ENCODE measurements at places on chromosomes 7 and 10. TPM values are rescaled to one million over a fixed set of nuclear protein-coding genes. Genes with fewer than 3 reads are reported as not detected.

- H3K4me1 ChIP-seq = peaks cover 7% of the 10 kb centered on the region
- H3K4me3 ChIP-seq = no peak overlapping the region
- H3K27ac ChIP-seq = no peak overlapping the region
Observed at GRCh38 chr10:117819304-117819703, 227.4 kb downstream of the RAB11FIP2 start.

- H3K36me3 ChIP-seq = peaks cover 8% of the 10 kb centered on the region
- H3K4me3 ChIP-seq = no peak overlapping the region
- H3K27me3 ChIP-seq = no peaks in the 10 kb centered on the region
- no peak overlapping the region for H3K27ac ChIP-seq
Observed at GRCh38 chr7:40507166-40507565, 372.4 kb downstream of the SUGCT start.

DNA sequence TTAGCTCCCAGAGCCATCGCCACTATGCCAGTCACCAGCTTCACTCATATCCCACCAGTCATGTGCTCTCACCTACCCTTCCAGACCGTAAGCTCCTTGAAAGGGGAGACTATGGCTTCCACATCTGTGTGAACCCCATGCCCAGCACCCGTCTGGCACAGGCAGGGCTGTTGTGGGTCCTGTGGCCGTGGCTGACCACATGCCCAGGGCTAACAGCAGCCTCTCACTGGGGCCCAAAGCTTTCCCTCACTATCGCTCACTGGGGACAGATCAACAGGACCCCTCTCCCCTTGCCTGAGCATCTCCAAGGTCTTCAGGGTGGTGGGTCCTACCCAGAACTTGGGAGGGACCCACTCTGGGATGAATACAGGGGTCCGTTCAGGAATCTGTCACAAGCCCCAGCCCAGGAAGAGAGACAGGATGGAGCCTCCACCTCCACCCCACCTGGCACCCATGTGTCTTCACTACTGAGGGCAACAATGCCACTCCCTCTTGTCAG, 303.9 kb downstream of the GRID1 start:
- DNase-seq = no peak
- H3K4me3 ChIP-seq = no peak overlapping the region
- H3K4me1 ChIP-seq = no peaks in the 10 kb centered on the region
- H3K27me3 ChIP-seq = no peaks in the 10 kb centered on the region
- H3K27ac ChIP-seq = no peak overlapping the region

DNA sequence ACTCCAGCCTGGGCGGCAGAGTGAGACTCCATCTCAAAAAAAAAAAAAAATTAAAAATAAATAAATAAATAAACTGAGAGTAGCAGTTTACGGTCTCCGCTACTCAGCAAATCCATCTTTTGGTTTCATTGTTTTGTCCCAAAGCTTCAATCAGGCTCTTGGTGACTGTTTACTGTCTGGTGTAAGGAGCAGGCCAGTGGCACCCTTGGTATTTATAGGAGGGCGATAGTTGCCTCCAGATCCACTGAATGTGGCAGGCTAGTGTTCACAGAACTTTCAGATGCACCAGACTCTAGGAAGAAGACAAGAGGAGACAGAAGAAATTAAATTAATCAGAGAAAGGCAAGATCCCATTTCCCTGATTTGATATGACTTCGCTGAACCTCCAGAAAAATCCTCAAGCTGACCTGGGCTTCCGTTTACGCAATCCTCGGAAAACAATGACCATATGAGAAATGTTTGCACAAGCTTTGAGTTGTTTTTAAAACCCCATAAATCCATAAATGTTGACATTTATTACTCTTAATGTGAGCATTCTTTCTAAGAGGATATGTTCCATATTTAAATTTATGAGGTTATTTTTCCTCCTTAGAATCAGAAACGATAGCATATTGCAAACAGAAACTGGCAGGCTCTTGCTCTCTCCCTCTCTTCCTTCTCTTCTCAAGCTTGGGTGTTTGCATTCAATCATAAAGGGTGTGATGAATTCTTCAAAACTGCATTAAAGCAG, 7.1 kb upstream of the MUC3A start:
- peaks cover 38% of the 10 kb centered on the region for H3K4me1 ChIP-seq
- peaks cover 27% of the 10 kb centered on the region for H3K36me3 ChIP-seq
- DNase-seq = no peak
- peak overlapping the region; percentile 76 for H3K27ac ChIP-seq

DNA sequence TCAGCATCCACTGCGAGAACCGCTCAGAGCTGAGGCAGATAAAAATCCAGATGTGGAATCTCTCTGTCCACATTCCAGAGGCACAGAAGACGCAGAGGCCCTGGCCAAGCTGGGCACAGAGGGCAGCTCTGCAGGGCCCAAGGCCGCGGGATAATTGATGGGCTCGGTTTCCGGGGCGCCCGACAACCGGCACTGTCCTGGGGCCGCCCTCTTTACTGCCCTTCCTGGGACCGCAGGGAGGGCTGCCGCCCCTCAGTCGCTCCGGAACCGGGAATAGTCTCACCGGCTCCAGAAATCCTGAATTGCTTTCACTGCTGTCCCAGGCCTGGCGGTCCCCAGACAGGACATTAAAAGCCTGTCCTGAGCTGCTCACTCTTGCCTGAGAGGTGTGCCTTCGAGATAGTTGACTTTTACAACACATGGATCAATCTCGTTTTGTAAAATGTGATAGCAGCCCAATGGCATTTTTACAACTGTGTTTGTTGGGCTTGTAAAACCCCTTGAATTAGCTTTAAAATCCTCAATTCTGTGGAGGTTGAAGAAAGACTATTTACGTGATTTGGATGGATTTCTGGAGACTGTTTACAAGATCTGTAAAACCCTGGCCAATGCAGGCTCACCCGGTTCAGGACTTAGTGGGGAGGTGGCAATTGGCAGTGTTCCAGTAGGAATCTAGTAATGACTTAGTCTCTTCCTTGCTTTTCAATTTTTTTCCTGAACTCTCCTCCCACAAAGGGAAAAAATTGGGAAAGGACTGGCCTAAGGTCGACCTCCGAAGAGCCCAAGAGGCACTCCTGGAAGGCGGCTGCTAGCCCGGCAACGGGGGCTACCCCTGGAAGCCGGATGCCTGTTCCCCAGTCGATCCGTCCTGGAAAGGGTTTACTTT, 1.4 kb upstream of the HOXA6 start:
- peaks cover 100% of the 10 kb centered on the region for H3K27me3 ChIP-seq
- no peak overlapping the region for H3K4me3 ChIP-seq
- no peaks in the 10 kb centered on the region for H3K36me3 ChIP-seq
- H3K27ac ChIP-seq = no peak overlapping the region

GRCh38 chr7:116052006-116052405, 21.4 kb upstream of the TFEC start:
- no peaks in the 10 kb centered on the region for H3K27me3 ChIP-seq
- no peak for DNase-seq
- no peak overlapping the region for H3K27ac ChIP-seq
- no peak overlapping the region for H3K4me3 ChIP-seq

DNA sequence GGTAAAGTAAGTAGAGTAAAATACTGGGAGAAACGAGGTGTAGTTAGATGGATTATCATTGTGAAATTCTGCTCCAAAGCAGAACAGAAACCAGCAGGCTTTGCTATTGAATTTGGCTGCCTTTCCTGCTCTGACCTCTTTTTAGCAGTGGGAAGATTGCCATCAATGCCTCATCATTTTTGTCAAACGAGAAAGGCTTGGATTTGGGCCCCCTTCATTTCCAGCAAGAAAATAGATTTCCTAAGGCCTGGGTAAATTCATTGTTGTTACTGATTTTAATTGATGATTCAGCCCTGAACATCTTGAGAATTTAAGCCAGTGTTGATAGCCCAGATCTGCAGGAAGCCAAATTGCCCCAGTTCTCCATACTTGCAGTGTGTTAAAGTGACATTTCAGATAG, 35.2 kb upstream of the ASAH2 start:
- peaks cover 4% of the 10 kb centered on the region for H3K4me1 ChIP-seq
- no peak for DNase-seq
- no peak overlapping the region for H3K27ac ChIP-seq
- no peaks in the 10 kb centered on the region for H3K36me3 ChIP-seq
- no peak overlapping the region for H3K4me3 ChIP-seq

DNA sequence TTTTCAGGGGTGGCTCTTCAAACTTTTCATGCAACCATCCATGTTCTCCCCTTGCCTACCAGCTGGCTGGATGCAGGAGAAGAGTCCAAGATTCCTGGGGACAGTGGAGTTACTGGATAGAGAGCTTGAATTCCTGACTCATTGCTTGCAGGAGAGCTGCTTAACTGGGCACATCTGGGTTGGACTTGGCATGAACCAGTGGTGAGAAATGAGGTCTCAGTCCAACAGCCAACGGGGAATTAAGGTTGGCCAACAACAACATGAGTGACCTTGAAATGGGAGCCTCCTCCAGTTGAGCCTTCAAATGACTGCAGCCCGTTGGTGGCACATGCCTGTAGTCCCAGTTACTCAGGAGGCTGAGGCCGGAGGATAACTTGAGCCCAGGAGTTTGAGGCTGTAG, 58.1 kb upstream of the OPN4 start:
- H3K27me3 ChIP-seq = peaks cover 2% of the 10 kb centered on the region
- no peaks in the 10 kb centered on the region for H3K36me3 ChIP-seq
- no peak for DNase-seq
- peaks cover 21% of the 10 kb centered on the region for H3K4me1 ChIP-seq
- no peak overlapping the region for H3K4me3 ChIP-seq
- H3K27ac ChIP-seq = no peak overlapping the region

DNA sequence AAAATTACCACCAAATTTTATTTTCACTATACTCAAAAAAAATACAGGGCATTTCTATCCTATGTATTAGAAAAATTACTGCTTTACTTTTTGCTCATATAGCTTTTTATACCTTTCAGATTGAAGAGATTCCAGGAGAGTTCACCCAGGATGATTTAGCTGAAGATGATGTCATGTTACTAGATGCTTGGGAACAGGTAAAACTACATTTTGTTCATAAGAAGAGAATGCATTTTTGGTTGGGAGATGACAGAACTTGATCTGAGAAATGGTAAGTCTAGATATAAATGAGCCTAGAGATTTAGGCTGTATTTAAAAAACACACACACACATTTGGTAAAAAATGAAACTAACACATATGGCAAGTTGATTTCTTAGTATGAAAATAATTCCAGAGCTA, 38.1 kb upstream of the ARL4A start:
- H3K36me3 ChIP-seq = no peaks in the 10 kb centered on the region
- H3K27ac ChIP-seq = no peak overlapping the region
- H3K4me1 ChIP-seq = peaks cover 31% of the 10 kb centered on the region
- H3K27me3 ChIP-seq = no peaks in the 10 kb centered on the region
- DNase-seq = no peak

DNA sequence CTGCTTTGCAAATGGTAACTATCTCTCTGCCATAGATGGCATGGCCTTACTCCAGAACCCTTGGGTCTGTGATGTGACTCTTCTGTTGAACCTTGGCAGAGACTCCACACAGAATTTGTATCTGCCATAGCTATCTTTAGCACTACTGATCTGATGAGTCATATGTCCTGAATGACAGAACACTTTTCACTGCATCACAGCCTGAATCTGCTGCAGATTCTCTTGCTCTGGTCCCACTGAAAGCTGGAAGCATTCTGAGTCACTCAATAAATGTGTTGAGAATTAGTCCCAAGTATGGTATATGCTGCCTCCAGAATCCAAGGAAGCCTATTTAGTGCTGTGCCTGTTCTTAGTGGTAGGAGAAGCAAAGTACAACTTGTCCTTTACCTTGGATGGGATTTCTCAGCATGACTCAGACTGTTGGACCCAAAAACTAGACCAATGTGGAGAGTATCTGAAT, 39.5 kb upstream of the ANKRD1 start:
- DNase-seq = no peak
- no peaks in the 10 kb centered on the region for H3K4me1 ChIP-seq
- H3K27me3 ChIP-seq = peaks cover 74% of the 10 kb centered on the region
- H3K36me3 ChIP-seq = no peaks in the 10 kb centered on the region
- H3K4me3 ChIP-seq = no peak overlapping the region

DNA sequence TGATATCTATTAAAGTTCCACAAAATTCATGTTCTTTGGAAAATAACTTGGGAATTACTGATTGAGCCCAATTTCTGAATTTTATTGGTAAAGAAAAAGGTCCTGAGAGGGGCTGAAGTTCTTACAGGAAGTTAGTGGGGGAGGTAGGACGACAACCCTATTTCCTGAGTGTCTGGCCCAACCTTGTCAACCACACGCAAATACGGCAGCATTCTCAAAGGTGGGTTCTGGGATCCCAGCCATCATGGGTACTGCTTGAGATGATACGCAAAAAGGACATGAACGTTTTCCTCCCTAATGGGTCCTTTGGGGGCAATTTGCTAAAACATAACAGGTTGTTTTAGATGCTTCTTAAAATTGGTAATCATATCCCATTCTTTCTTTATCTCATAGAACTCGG, 2.7 kb upstream of the PDCD4 start:
- no peaks in the 10 kb centered on the region for H3K27me3 ChIP-seq
- H3K4me3 ChIP-seq = no peak overlapping the region
- H3K36me3 ChIP-seq = no peaks in the 10 kb centered on the region
- peaks cover 35% of the 10 kb centered on the region for H3K4me1 ChIP-seq
- no peak overlapping the region for H3K27ac ChIP-seq

DNA sequence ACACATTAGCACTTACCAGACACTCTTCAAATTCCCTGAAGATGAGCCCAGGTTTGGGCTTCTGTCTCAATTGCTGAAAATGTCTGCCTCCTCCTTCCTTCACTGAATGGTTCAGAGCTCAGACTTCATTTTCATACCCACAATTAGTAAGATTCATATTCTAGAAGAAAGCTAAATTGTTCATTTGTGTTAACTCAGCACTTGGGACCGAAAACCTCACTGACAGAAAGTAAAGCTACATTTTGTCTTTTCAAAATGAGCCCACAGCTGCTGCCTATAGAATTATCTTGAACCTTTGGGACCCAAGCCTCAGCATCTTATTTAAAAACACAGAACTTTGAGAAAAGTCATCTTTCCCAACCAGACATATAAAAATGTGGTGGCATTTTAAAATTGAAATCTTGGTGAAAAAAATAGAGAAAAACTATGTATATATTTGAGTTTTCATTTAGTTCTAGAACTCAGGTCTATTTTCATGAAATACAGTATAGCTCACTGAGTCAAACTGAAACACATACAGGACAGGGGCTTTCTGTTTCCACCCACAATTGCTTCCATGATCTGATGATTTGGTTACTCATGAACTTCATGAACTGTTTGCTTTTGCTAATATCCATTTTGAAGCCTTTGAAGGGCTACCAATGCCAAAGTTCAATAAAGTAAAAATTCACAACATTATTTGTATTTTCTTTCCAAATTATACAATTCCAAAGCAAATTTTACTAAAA, 119.1 kb upstream of the PFKP start:
- H3K27me3 ChIP-seq = peaks cover 4% of the 10 kb centered on the region
- no peak overlapping the region for H3K4me3 ChIP-seq
- 0 out of 2 replicates have a peak, but pooled peaks cover 3% of the 10 kb centered on the region for H3K4me1 ChIP-seq
- no peak overlapping the region for H3K27ac ChIP-seq
- no peak for DNase-seq
- H3K36me3 ChIP-seq = no peaks in the 10 kb centered on the region

DNA sequence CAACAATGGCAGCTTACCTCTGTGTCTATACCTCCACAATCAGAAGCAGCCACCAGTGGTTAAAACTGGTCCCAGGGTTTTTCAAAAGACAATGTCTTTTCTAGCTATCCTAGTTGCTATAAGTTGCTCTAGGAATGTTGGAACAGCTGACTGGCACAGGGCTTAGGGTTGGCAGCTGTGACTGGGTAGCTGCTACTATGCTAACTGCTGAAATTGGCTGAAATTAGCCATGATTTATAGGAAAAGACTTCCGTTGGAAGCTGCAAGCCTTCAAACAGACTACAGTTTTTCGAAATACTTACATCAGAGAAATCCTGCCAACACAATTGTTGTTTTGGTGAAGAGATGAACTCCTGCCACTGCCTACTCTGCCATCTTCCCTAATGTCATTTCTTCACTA, 102.3 kb downstream of the MKX start:
- H3K27me3 ChIP-seq = no peaks in the 10 kb centered on the region
- H3K4me1 ChIP-seq = no peaks in the 10 kb centered on the region
- H3K36me3 ChIP-seq = no peaks in the 10 kb centered on the region
- no peak overlapping the region for H3K27ac ChIP-seq
- H3K4me3 ChIP-seq = no peak overlapping the region

Gene GALNT17
- total RNA-seq = 61.1 TPM

Gene EN2
- not detected for total RNA-seq

Gene KAZALD1
- total RNA-seq = 10.2 TPM

Gene SFTPA2
- total RNA-seq = 5.9 TPM

Data from WTC11 (cell line).